ENCODE measurements at places on chromosomes 3 and 15.

GRCh38 chr15:73927476-73928240 lies 1.4 kb downstream of the LOXL1 start:
- peak; percentile 70 for DNase-seq

DNA sequence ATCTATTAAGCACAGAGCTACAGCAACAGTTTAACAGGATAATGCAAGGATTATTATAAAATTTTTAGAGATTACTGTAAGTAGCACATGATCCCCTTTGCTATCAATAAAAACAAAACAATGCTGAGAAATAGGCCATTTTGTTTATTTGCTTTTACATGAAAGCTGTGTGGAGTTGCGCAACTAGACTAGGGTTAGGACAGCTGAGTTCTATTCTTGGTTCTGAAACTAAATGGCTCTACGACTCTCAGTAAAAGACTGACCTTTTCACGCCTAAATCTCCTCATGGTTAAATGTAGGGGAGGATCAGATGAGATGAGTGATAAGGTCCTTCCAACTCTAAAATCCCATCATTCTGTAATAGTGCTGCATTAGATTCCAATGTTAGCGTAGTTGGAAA lies 25.0 kb downstream of the KCNMB2 start:
- DNase-seq: no peak

- no peak for DNase-seq
Observed at GRCh38 chr15:80599359-80599758, 95.8 kb upstream of the ABHD17C start.

- no peak for DNase-seq
Observed at GRCh38 chr15:88779944-88780343, 23.3 kb upstream of the ACAN start.

DNA sequence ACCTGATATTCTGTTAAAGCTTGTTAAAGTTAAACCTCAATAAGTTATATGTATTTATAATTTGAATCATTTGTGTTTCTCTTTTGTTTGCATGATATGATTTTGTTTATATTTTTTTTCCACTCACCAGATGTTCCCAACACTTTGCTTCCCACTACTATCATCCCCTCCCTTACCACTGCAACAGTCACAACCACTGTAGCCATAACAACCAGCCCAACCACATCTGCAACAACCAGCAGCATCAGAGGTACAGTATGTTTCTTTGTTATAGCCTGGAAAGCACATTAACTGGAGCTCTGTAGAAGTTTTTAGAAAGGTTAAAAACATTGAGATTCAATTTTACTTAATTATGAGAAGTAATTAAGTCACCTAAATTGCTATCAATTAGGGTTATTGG lies 1011.9 kb downstream of the VGLL3 start:
- no peak for DNase-seq

DNA sequence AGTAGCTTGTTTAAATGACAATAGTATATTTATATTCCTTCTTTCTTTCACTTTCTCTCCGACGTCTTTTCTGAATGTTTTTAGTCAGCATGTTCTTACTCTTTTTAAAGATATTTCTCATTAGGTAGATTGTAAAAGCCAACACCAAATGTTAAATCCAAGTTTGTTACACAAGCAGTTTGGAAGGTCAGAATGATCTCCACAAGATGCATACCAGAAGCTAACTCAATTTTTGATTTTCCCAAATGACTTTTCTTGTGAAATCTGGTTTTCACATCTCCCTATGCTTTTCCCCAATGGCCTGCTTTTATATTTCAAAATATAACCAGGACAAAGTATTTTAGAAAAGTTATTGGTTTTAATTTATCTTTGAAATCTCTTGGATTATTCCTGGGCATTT lies 49.7 kb upstream of the TPRG1 start:
- no peak for DNase-seq

DNA sequence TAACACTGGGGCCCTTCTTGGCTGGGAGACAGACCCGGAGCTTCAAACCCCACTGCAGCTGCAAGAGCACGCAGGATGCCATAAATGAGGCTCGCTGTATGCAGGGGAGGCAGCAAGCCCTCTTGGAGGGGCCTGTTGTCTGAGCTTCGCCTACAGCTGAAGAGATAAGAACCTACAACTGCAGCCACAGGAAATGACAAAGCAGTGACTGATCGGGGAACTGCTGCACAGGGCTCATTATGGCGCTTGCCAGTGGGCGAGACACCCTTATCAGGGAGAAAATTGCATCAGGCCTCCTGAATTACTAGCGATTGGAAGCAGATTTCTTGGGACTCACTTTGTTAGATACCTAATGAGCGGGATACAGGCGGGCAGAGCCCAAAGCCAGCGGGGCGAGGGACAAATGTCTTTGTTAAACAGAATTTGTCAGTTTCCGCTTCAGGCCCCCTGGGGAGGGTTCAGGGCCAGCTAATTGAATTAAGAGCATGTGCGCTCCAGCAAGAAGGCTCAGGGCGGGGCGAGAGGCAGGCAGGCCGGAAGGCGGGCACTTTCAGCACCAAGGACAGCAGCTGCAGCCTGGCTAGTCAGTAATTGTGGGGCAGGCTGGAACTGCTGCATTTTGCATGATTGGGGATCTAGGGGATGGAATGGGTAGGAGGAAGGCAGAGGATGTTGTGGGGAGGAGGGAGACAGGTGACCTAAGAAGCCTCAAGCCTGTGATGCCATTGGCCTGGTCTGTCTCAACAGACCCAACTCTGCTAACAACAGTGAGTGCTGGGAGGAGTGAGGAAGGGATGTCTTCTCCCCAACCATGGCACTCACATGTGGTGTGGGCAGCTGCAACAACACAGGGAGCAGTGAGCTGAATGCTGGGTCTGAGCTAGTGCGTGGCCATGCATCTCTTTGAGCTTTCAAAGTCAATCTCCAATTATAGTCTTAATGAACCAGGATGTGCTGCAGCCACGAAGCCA lies 55.3 kb downstream of the CCDC33 start:
- peak; percentile 66 for DNase-seq

DNA sequence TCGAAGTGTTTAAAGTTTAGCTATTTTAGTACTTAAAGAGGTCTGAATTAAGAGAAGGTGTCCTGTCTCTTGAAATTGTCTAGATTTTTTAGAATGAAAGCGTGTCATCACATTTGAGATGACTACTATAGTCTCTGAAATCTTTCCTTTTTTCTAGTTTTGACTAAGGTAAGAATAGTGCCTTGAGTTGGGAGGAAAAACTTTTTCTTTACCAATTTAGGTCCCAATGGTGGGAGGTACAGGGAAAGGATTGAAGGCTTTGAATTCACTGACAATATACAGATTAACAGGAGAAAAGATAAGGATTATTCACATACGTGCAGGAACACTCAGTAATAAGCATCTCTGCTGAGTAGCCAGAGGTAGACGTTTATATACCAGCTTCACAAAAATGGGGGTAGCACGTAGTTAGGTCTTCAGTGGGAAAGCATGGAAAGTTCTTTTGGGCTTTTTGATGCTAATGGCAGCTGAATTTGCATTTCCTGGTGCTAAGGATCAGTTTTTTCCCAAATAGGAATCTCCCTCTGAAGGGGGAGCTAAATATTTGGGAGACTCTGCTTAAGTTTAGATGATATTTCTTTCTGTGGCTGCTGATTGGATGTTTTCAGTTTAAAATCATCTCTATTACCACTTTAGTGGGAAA lies 88.1 kb downstream of the VPS8 start:
- DNase-seq: no peak

DNA sequence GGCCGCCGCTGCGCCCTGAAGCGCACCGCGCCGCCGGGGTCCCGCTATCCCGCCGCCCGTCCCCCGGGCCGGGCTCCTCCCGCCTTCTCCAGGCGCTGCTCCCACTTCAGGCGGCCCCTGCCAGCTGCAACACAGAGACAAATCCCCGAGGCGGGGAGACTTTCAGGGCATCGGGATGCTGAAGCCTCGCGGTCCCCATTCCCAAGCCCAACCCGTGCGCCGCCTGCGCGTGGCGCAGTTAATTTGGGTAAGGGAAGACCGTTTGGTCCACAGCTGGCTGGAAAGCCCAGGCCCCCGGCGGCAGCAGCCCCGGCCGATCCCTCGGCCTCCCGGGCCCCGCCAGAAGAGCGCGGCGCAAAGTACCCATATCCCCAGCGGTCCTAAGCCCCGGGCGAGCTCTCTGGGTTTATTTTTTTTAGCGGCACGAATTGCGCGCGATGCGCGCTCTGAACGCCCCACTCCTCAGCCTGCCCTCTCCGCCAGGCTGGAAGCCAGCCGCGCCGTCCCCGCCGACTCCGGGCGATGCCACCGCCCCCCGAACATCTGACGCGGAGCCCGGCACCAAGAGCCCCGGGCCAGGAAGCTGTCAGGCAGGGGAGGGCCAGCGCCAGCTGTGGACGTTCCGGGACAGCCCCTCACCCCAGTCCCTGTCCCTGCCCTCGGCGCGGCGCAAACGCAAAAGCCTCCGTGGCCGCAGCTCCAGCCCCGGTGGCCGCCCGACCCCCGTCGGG lies 517 bp downstream of the FBN1 start:
- DNase-seq: no peak

GRCh38 chr3:98593046-98593936 lies at the start of gene CPOX:
Gene CPOX, minus strand, starts transcription at chr3:98593611. Its CDS starts 107 bp downstream, at chr3:98593504.
- peak; percentile 93 for DNase-seq

DNA sequence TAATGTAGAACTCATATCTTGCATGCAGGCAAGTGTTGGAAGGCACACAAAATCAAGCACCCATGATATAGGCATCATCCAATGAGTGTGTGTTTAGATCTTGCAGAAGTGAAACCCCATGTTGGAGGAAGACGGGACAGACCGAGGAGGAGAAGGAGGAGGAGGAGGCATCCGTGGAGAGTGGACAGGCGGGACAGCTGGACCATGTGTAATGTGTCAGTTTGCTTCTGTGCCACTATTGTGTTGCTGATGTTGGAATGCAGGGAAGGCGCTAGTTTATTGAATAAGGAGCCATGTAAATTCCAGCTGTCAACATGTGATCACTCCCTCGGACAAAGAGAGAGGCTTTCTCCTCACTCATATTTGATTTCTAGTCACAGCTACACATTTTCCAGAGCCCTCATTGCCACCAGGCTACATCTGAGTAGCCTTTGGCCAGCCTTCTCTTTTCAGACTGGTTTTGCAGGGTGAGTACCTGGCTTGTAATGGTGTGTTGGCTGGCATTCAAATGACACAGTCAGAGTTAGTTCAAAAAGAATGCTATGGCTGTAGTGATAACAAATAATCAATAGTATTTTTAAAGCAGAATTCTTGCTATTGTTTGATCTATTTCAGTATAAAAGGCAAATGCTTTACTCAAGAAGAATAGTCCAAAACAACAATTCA lies 1037.6 kb upstream of the NR2F2 start:
- no peak for DNase-seq

GRCh38 chr3:123571264-123571972 lies 13.4 kb downstream of the HACD2 start:
- no peak for DNase-seq

GRCh38 chr3:177622520-177622919 lies 425.2 kb upstream of the TBL1XR1 start:
- no peak for DNase-seq

DNA sequence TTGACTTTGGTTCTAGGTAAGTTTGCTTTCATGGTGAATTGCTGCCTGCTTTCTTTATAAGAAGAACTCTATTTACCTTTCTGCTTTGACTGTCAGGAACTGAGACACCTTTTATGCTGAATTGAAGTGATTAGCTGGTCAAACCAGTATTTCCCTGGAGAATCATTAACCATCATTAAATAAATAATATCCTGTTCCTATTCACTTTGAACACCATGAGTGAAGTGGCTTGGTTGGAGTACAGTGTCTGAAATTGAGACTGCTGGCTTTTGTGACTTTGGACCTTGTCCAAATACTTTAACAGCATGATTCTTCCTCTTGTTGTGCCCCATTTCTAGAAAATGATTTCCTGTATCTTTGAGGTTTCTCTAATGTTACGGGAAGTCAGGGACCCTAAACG lies 5.6 kb upstream of the TMEM62 start:
- no peak for DNase-seq

- peak; percentile 28 for DNase-seq
Observed at GRCh38 chr3:195556390-195556789, 13.3 kb upstream of the PPP1R2 start.

GRCh38 chr3:134242649-134243617 lies 7.7 kb downstream of the RYK start:
- DNase-seq: no peak

GRCh38 chr3:37993067-37993455 lies 2.5 kb downstream of the VILL start:
- DNase-seq: no peak

- DNase-seq: no peak
Observed at GRCh38 chr3:186333256-186333655, 28.8 kb downstream of the DGKG start.

DNA sequence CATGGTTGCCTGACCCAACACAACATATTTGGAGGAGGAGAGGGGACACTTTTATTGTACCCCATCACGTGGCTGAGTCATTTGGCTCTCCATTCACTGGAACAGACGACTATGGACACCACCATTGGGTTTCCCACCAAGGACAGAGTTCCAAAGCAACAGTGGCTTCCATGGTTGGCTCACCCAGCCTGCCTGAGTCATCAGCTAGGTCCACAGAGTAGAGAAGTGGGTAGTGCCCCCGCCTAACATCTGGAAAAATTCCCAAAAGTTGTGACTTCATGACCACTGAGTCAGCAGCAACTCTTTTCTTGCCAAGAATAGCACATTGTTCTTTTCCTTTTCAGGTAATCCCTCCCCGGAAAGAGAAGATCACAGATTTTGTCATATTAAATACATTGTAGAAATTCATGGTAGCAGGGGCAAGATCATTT lies 3.0 kb upstream of the PPP1R2 start:
- peak; percentile 26 for DNase-seq

DNA sequence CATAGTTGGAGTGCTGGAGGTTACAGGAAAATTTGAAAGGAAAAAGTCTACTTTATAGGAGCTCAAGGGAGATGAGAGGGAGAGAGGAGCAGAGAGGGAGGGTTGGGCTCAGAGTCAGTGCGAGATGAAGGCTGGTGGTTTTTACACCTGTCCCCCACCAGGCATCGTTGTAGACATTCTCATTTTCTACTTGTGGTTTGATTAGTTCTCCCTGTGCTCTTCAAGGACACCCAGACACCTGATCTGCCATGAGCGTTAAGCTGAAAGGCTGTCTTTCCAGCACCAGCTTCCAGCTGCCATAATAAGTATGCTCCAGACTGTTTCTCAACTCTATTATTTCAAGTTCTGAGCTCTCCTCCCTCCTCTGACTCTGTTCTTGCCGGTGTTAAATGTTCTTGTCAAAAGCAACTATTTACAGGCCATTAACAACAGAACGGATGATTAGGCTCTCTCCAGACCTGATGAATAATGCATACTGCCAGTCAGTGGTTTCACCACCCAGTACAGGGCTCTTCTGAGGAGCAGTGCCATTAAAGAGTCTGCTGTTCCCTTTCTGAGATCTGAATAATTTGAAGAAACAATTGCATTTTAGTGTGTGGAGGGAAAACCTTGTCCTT lies 514.6 kb upstream of the MCTP2 start:
- DNase-seq: no peak

DNA sequence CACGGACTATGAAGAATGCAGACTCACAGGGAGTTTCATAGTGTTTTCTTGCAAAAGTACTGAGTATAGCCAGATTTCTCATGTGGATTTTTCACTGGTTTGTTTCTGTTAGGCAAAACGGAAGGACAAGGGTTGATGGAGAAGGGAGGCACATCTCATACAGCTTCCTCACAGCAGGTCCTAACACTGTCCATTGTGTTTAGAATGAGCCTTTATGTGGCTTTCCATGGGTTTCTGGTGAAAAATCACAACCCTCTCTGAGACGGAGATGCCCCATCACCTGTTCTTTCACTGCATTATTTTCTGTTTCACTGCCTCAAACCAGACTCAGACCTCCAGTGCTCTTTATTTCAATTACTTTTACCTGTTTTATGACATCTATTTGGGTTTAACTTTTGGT lies 25.0 kb upstream of the LIPC start:
- DNase-seq: no peak

- peak; percentile 33 for DNase-seq
Observed at GRCh38 chr3:114308830-114309229, 15.0 kb downstream of the TIGIT start.

- DNase-seq: no peak
Observed at GRCh38 chr3:34056951-34057390, 258.5 kb downstream of the PDCD6IP start.
